ENCODE measurements at places on chromosomes 2 and 18. TPM values are rescaled to one million over a fixed set of nuclear protein-coding genes. Genes with fewer than 3 reads are reported as not detected.

The MITD1 gene
- total RNA-seq: 18.3 TPM

GRCh38 chr2:223835701-223836532, 1.5 kb downstream of the AP1S3 start:
- no peak for DNase-seq

The NUP35 gene
- total RNA-seq: 19.7 TPM

DNA sequence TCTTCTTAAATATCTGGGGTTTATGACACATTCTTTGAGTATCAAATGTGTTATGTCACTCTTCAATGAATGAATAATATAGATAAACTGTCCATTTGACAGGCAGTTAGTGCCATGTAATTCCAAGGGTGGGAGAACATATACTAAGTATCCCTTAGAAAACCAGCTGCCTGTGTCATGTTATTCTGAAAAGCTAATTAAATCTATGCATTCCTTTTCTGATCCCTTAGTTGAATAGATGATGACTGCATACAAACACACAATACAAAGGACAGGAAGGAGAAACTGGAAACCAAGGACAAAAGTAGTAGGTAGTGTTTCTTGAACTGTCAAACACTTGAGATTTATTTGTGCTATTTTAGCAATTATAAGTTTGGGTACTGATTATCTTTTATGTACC, 8.3 kb downstream of the ARHGAP28 start:
- DNase-seq: no peak

DNA sequence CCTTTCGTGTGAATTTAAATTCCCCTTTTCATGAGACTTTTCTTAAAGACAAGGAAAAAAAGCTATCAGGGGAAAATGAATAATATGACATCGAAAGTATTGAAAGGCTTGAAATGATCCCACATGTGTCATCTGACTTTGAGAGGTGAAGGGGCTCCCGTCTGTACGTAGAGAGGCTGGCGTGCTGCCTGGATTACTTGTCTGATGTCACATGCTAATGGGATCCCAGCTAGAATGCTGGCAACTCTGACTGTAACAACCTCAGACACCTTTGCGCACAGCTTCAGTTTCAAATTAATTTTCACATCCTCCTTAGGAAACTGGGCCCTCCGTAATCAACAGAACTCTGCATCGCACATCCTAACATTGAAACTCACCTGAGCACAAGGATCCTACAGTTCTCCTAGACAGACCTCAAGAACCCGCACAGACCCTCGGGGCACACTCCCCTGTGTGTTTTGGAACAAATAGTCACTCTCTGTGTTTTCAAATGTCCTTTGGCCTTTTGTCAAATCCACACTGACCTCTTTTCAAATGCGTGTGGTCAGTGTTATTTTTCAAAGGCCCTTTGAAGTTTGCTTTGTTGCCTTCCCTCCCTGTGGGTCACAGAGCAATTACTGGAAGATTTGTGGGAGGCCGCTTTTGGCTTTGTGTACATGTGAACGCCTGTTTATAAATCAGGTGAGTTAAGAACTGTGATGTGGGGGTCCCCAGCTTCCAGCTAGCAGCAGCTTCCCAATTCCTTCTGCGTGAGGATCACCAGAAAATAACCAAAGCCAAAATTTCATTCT, 65.9 kb downstream of the IL1R2 start:
- DNase-seq: no peak

The ZNF396 gene
- 3.3 TPM for total RNA-seq

DNA sequence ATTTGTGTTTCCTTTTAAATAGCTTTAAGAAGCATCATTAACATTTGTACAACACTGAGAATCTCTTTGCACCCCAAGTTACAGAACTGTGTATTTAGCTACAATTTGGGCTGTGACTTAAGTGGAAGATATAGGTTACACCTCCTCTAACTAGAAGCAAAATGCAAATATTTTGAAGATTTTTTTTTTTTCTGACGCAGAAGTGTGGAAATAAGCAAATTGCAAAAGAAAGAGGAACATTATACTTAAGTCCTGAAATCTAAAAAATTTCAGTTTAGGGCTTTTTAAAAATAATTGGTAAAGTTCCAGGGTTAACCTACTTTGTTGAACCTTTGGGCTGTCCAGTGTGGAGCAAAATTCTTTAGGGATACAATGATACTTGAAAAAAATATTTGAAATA, 41.4 kb upstream of the RBMS1 start:
- no peak for DNase-seq

DNA sequence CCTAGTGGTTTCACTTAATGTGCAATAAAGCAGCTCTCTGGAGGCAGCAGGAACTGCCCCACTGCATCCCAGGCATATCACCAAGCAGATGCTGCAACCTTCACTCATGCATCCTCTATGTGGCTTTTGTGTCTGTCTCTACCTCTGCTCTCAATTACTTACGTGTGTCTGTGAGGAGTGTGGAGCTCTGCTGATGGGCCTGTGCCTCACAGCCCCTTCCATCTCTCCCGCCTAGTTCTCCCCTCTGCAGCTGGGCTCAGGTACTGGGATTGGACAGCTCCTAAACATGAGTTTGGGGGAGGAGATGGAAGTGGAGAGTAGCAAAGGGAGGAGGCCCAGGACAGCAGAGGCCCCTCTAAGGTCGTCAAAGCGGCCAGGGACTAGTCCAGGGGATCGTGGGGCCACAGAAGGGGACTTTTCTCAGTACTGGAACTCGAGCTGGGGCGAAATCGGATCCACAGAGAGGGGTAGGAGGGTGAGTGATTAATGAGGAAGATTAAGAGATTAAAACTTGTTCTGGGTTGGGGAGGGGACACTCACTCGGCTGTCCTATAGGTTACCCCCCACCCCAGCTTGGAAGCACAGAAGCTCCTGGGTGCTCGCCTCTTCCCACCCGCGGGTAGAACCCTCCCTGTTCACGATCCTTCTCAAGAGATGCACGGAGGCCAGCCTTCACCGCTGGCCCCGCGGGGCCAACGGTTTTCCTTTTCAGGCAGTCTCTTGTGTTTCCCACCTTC, 2.1 kb upstream of the LBX2 start:
- no peak for DNase-seq

The SMIM21 gene
- total RNA-seq: not detected

- DNase-seq: no peak
Observed at GRCh38 chr18:75926811-75927210, 499.3 kb upstream of the SMIM21 start.

DNA sequence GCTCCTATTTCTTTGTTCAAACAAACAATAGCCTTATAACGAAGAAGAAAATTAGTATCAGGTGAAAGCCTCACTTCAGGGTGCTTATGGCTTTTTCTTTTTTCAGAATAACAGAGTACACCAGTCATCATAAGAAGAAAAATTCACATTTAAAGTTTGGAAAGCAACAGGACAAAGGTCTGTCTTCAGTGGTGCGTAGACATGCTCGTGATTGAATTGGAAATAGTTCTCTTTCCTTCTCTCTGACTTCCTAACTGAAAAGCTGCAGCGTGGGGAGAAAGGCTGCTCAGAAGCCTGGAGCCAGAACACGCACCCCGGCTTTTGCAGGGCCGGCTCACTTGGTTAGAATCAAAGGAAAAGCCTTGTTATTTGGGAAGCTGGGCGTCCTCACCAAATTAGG, 127.6 kb upstream of the ZNF516 start:
- DNase-seq: no peak

DNA sequence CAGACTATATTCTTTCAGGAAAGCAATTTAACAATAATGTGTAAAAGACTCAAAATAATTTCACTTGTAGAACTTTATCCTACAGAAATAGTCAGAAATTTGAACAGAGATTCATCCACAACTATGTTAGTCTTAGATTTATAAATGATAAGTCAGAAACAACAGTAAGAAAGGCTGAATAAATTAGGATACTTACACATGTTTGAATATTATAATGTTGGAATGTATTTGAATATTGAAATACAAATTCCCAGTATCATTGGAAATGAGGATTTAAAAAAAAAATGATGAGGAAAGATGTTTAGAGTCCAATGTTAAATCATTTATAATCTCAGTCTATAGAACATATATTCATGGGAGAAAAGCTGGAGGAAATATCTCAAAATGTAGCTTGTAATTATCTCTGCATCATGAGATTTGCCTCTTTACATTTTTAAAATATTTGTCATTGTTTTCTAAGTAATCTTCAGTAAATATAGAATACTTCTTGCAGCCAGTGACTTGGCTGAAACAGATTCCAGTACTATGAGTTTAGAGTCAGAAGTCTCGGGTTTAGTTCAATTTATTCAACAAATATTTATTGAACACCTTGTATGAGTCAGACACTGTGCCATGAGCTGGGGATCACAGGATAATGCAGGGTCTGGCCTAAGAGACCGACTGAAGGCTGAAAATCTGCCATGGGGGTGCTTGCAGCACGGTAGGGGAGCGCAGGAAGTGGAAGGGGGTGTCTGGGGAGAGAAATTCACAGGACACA, 32.3 kb downstream of the CXCR4 start:
- DNase-seq: no peak

DNA sequence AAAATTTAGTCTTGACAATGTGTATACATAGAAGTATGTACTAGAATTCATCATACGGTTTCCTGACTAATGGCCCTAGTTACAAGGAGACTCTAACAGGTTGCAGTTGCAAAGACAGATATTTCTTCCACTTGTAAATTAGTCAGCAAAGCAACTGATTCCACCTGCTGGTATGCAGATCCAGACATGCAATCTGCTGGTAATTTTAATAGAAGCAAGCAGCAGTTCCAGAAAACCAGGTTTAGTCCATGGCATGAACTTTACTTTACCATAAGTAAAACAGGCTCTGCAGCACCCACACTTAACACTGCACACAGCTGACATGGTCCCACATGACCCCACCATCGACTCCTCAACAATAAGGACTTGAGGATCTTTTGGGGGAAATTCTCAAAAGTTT, 110.9 kb upstream of the SP3 start:
- no peak for DNase-seq

The CHRNA1 gene
- not detected for total RNA-seq

DNA sequence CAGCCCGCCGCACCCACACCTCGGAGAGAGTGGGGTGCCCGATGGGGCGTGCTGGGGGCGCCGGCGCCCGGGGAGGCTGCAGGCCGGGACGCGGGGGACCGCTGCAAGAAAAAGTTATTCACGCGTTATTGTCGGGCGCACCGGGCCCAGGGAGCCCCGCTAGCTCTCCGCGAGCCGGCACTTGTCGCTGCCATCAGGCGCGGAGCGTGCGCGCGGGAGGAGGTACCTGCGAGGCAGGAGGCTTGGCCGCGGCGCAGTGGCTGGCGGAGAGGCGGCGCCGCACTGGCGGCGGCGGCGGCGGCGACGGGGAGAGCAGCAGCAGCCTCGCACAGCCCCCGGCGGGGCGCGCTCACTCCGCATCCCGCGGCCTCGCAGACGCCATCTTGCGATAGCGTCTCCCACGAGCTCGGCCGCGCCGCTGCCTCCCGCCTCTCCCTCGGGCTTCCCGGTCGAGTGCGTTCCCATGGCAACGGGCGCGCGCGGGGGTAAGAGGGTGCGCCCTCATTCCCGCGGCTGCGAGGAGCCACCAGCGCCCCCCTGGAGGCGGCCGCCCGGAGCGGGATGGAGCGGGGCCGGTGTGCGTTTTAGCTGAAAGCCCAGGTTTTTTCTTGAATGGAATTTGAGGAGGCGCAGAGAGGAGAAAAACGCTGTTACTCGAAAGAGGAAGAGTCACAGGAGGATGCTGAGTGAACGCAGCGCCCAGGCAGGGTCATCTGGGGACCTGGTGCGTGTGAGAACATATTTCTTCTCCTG, at the start of gene CHN1:
CHN1 (minus strand) TSS at position 402 of the 753 bp plus-strand sequence. CDS start 469 bp downstream, outside the sequence.
- DNase-seq: peak; percentile 91

- no peak for DNase-seq
Observed at GRCh38 chr2:9796056-9797010, 46.9 kb upstream of the TAF1B start.

DNA sequence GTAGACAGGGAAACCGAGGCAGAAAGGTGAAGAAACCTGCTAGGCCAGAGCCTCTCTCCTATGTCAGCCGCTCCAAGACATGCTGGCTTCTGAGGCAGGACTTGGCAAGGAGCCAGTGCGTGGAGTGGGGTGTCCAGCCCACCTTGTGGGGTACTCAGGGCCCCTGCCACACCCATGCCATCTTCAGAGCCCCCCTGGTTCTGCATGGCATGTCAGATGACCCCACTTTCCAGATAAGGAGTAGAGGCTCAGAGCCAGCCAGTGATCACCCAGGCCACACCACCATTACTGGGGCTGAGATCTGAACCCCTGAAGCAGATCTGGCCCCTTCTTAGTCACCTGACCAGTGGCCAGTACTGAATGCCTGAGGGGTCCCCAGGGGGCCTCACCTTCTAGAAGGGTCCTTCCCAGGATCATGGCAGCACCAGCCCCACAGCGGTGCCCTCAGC, 14.7 kb downstream of the CROCC2 start:
- DNase-seq: peak; percentile 68

DNA sequence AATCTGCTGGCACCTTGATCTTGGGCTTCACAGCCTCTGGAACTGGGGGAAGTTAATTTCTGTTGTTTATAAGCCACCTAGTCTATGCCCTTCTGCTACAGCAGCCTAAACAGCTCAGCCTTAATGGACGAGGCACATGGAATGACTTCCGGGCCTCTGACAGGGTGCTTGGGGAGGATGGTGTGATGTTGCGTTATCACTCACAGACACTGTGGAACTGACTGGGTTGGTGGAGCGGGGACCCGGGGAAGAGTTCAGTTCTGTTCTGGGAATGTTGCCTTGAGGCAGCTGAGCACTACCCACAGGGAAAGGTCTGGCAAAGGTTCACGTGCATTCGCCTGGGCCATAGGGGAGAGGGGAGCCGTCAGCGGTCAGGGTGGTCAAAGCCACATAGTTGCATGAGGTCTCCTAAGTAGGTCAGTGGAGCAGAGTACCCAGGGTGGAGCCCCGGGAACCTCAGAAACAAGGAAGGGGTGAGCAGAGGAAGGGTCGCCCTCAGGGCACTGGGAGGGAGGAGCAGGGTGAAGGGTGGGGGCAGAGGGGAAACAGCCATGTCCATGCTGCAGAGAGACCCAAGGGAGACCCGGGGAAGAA, 36.2 kb downstream of the LRRFIP1 start:
- no peak for DNase-seq

- DNase-seq: peak; percentile 86
Observed at GRCh38 chr2:30208453-30208852, 22.9 kb upstream of the LBH start.

- DNase-seq: no peak
Observed at GRCh38 chr2:58447586-58447985, 206.5 kb upstream of the FANCL start.

GRCh38 chr2:132448771-132449170, 32.2 kb downstream of the GPR39 start:
- DNase-seq: no peak

GRCh38 chr2:51813247-51813646, 781.3 kb upstream of the NRXN1 start:
- DNase-seq: no peak

DNA sequence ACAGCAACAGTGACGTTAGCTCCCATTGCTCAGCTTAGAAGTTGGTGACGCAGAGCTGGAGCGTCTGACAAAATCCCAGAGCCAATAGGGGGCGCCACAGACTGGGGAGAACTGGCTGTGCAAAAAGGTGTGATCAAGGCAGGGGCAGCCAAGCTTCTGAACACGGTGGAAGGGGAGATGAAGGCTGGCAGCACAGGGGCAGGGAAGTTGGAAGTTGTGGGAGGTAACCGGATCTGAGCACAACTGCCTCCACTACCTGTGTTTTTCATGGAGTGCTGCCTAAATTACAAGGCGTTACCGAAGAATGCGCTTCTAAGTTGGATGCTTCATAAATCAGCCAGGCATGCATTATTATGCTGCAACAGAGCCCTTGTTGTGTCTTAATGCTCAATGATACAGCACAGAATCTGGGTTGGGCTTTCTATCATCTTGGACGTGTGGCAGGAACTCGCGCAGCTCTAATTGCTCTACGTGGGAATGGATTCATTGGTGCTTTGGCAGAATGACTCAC, 370.0 kb downstream of the SLC4A3 start:
- DNase-seq: no peak

Measured in sigmoid colon (tissue), 7 donors.